ENCODE measurements at places on chromosomes 7 and 10.

- no peak for DNase-seq
These were observed 61.6 kb downstream of the ENO4 start for GRCh38 chr10:116910910-116911309.

DNA sequence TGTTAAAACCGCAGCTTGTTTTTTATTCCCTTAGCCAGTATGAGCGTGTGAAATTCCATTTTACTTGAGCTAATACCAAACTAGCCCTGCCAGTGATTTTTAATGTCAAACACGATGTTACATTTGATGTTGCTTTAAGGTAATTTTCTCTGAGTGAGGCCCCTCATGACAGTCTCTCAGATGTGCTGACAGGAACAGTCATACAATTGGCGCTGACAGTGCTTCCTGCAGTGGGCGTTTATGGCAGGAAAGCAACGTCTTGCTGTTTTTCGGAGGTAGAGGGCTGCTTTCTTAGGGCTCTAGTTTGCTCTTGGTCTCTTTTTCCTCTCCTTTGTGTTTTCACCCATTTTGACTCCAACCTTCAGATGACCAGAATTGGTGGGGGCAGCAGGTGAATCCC, 19.3 kb downstream of the PON1 start:
- no peak for DNase-seq

DNA sequence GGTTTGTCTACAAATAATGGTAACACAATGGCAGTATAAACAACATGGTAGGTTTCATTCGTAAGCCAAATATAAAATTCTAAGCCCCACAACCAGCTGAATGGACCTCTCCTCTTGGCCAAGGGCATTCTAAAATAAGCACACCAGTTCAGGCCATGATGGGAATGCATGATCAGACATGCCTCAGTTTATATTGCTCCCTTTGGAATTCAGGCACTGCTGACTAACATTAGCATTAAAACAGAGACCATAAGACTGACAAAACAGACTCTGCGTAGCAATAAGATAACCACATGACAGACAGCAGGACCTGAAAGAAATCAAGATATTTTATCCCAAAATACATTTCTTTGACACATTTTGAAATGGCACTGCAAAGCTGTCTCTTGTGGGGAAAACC, 125.8 kb downstream of the FAM107B start:
- no peak for DNase-seq

DNA sequence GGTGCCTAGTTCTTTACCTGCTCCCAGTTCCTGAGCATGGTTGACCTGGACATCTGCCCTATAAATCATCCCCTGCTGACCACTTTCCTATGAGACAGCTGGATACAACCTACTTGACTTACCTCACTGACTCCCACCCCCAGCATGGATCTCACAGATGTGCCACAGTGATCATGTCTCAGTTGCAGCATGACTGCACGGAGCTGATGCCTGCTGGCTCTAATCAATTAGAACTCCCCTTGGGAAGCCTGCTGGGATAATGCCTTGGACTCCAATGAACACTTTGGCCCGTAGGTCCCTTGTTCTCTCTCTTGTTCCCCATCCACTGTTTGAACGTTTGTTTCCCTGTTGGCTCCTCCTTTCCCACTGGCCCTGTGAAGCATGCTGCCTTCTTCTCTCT, 271.2 kb upstream of the IGFBP3 start:
- no peak for DNase-seq

DNA sequence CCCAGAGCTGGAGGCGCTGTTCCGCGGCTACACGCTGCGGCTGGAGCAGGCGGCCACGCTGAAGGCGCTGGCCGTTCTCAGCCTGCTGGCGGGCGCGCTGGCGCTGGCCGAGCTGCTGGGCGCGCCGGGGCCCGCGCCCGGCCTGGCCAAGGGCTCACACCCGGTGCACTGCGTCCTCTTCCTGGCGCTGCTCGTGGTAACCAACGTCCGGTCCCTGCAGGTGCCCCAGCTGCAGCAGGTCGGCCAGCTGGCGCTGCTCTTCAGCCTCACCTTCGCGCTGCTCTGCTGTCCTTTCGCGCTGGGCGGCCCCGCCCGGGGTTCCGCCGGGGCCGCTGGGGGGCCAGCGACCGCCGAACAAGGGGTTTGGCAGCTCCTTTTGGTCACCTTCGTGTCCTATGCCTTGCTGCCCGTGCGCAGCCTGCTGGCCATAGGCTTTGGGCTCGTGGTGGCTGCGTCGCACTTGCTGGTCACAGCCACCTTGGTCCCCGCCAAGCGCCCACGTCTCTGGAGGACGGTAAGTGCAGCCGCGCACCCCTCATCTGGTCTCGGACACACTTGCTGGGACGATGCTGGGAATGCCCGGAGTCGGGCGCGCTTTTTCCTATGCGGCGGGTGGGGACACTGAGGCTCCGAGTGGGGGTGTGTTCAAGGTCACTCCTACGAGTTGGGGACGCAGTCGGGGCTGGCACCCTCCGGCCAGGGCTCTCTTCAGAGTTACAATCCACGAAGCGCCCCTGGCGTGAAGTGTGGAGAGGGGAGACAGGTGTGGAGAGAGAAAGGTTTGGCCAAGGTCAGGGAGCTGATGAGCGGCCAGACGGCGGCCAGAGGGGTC, 717 bp downstream of the ADCY1 start:
- DNase-seq, result no peak

DNA sequence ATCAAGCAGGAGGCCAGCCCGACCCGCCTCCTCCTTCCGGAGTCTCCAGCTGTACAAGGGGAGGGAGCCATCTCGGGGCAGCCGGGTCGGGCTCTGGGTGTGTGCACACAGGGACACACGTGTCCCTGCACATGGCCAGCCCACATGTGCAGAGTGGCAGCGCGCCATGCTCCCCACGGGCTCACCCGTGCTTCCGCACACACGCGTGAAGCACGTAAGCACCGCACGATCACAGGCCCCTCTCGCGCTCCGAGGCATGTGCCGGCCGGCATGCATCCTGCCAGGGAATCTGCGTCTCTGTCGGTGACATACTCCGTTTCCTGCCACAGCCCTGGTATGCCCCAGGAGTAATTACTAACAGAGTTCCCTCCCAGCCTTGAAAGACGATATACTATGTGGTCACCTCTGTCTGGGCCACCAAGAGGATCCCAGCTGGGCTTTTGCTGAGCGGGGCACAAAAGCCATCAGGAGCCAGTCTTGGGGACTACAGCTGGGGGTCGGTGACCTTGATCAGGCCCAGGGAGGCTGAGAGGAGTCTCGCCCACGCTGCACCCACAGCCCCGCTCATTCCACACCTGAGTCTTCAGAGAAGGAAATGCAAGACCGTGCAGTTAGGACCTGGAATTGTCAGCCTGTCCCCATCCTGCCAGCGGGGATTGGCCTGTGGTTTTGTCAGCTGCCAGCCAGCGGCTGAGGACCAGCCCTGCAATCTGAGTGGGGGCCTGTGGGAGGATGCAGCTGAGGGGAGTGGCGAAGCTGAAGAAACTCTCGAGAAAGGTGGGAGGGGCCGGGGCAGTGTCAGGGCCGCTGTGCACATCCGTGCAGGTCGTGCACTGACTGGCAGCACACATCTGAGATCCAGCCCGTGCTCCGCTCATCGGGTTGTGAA, 11.0 kb upstream of the LFNG start:
- peak; percentile 65 for DNase-seq

GRCh38 chr7:131105294-131105798, 222.3 kb upstream of the MKLN1 start:
- no peak for DNase-seq

DNA sequence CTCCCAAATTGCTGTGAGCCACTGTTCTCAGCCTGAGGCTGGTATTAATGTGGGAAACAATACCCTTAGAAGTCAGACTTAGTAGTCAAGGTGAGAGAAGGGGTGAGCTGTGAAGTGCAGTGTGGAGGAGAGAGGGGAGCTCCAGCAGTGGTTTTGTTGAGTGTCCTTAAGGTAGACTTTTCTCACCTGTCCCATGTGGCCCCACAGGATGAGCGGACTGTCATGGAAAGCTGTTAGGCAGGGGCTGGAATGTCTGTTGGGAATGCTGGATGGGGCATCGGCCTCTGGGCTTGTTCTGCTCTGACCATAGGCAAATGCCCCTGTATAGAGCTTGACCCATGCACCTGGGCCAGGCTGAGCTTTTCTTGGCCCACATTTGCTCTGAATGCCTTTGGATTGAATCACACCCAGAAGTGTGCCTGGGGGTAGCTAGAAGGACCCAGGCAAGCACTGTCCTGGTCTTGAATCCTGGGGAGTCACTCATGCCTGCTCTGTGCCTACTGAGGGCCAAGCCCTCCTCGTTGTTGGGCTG, 36.3 kb upstream of the SH2D4B start:
- DNase-seq, result no peak

- no peak for DNase-seq
These were observed 198.0 kb downstream of the SKIDA1 start for GRCh38 chr10:21327289-21327993.

- DNase-seq, result no peak
These were observed 31.2 kb downstream of the GRK5 start for GRCh38 chr10:119238577-119238976.

GRCh38 chr7:101363734-101364374, 1.2 kb downstream of the COL26A1 start:
- DNase-seq, result peak; percentile 35

Measured in effector CD8-positive, alpha-beta T cell (primary cell).